ENCODE measurements at places on chromosomes 2 and 18. TPM values are rescaled to one million over a fixed set of nuclear protein-coding genes. Genes with fewer than 3 reads are reported as not detected.

Gene STAT4
- total RNA-seq: 8.0 TPM

GRCh38 chr2:1480671-1481076 is 67.4 kb downstream of the TPO start:
- H3K4me1 ChIP-seq: no peaks in the 10 kb centered on the region
- no peaks in the 10 kb centered on the region for H3K27me3 ChIP-seq
- DNase-seq: peak; percentile 36
- no peak overlapping the region for H3K4me3 ChIP-seq

DNA sequence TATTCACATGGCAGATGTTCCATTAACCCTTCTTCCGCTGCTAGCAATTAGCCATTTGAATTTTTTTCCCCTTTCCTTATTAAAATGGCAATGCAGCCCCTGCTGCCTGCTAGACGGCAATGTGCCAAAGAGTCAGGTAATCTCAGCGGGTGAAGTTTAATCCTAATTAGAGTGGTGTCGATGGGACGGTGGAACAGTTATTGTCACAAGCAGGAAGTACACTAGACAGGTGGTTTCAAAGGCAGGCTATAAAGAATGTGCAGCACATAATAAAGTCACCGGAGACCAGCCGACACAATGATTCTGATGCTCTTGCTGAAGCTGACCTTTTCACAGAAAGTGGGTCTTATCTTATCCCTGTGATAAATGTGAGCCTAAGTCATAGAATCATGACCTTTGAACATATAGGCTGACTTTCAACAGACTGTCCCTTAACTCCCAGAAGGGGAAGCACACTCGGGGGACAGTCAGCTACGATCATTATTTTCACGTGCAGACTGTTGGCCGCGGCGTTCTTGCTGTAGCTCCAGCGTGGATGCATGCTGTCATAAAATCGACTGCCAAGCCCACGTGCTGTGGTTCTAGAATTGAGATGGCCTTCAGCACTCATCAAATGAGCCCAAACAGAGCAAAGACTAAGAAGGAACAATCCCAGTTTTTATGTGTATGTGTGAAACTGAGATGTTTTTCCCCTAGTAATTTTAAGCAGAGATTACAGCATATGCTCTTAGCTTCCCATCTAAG is 926.2 kb upstream of the SOX11 start:
- H3K27me3 ChIP-seq: no peaks in the 10 kb centered on the region
- no peak overlapping the region for H3K27ac ChIP-seq
- DNase-seq: no peak
- H3K4me3 ChIP-seq: no peak overlapping the region

- H3K4me3 ChIP-seq: no peak overlapping the region
- H3K27ac ChIP-seq: no peak overlapping the region
- no peaks in the 10 kb centered on the region for H3K27me3 ChIP-seq
- no peaks in the 10 kb centered on the region for H3K4me1 ChIP-seq
These were observed 34.5 kb downstream of the ARL4C start for GRCh38 chr2:234462218-234462992.

Gene CRYGC
- total RNA-seq: not detected

GRCh38 chr2:170122883-170123547 is 54.9 kb upstream of the MYO3B start:
- DNase-seq: no peak
- no peaks in the 10 kb centered on the region for H3K4me1 ChIP-seq
- no peak overlapping the region for H3K27ac ChIP-seq
- H3K4me3 ChIP-seq: no peak overlapping the region

- H3K27me3 ChIP-seq: no peaks in the 10 kb centered on the region
- no peak overlapping the region for H3K4me3 ChIP-seq
- no peak for DNase-seq
- peaks cover 14% of the 10 kb centered on the region for H3K36me3 ChIP-seq
These were observed 112.5 kb downstream of the MGAT5 start for GRCh38 chr2:134366359-134366758.

DNA sequence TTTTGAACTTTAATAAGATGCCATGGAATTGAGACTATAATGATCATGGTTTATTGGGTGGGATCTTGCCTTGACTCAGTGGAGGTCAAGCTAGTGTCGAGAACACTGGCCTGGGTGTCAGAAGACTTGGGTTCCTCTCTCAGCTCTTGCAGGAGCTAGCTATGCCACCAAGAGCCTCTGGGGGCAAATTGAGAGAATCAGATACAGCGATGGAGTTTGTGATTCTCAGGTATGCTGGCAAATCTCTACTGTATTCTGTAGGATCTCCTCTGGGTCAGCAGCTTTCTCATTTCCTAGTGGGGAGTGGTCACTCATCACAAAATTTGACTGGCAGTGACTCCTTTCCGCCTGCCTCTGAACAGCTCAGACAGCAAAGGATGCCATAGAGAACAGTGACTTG is 477.0 kb downstream of the RNF144A start:
- DNase-seq: no peak
- H3K36me3 ChIP-seq: no peaks in the 10 kb centered on the region
- no peak overlapping the region for H3K27ac ChIP-seq
- no peaks in the 10 kb centered on the region for H3K27me3 ChIP-seq
- no peaks in the 10 kb centered on the region for H3K4me1 ChIP-seq

Gene CTIF
- 72.4 TPM for total RNA-seq

Gene DNAJC5G
- not detected for total RNA-seq

Gene DPP10
- total RNA-seq: 1.0 TPM

GRCh38 chr2:142280831-142281230 is 150.0 kb upstream of the LRP1B start:
- H3K4me1 ChIP-seq: no peaks in the 10 kb centered on the region
- no peak for DNase-seq
- H3K4me3 ChIP-seq: no peak overlapping the region

- H3K27me3 ChIP-seq: no peaks in the 10 kb centered on the region
- DNase-seq: no peak
- no peak overlapping the region for H3K27ac ChIP-seq
- no peak overlapping the region for H3K4me3 ChIP-seq
- H3K36me3 ChIP-seq: no peaks in the 10 kb centered on the region
These were observed 79.9 kb upstream of the DLX2 start for GRCh38 chr2:172182624-172183023.

DNA sequence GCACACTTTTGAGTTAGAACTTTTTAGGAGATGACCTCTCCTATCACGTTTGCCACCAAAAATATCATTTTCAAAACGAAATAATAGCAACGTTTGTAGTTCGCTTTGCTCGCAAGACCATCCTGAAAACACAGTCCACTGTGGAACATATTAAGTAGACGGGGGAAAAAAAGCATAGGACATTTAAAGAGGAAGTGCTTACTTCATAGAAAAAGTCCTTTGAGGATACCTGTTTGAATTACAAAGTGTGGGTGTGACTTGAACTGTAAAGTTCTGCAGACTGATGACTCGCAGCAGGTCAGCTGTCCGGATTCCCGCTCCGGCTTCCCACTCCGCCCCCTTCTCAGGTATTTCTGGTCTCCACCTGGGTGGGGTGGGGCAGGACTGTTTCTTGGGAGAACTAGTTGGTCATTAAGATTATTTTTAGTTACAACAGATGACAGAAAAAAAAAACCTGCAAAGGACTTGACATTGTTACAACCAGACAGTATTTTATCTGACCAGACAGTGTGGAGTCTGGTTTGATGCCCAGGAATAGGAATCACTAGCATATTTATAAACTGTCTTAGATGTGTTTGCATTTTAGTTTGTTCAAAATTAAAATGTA is 13.3 kb downstream of the CNOT11 start:
- H3K36me3 ChIP-seq: peaks cover 93% of the 10 kb centered on the region
- no peaks in the 10 kb centered on the region for H3K4me1 ChIP-seq
- no peak for DNase-seq
- H3K27ac ChIP-seq: no peak overlapping the region

Gene TNS1
- total RNA-seq: 669 TPM

Gene DSG4
- total RNA-seq: not detected

DNA sequence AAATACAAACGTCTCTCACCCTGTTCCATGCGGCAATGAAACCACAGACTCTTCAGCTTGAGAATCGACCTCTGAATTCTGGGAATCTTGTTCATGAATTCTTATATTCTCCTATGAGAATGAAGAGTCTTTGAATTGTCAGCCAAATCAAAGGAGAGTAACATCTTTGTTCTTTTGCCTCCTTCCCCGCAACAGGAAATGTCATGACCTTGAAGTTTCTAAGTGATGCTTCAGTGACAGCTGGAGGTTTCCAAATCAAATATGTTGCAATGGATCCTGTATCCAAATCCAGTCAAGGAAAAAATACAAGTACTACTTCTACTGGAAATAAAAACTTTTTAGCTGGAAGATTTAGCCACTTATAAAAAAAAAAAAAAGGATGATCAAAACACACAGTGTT is 21.8 kb downstream of the TNFAIP6 start:
- no peaks in the 10 kb centered on the region for H3K4me1 ChIP-seq
- H3K27ac ChIP-seq: no peak overlapping the region
- no peak overlapping the region for H3K4me3 ChIP-seq
- H3K27me3 ChIP-seq: no peaks in the 10 kb centered on the region

GRCh38 chr2:21103274-21103891 is 20.4 kb upstream of the TDRD15 start:
- DNase-seq: no peak
- no peak overlapping the region for H3K4me3 ChIP-seq
- H3K27ac ChIP-seq: no peak overlapping the region
- no peaks in the 10 kb centered on the region for H3K27me3 ChIP-seq
- H3K4me1 ChIP-seq: no peaks in the 10 kb centered on the region

Gene PARD6G
- 6.5 TPM for total RNA-seq

DNA sequence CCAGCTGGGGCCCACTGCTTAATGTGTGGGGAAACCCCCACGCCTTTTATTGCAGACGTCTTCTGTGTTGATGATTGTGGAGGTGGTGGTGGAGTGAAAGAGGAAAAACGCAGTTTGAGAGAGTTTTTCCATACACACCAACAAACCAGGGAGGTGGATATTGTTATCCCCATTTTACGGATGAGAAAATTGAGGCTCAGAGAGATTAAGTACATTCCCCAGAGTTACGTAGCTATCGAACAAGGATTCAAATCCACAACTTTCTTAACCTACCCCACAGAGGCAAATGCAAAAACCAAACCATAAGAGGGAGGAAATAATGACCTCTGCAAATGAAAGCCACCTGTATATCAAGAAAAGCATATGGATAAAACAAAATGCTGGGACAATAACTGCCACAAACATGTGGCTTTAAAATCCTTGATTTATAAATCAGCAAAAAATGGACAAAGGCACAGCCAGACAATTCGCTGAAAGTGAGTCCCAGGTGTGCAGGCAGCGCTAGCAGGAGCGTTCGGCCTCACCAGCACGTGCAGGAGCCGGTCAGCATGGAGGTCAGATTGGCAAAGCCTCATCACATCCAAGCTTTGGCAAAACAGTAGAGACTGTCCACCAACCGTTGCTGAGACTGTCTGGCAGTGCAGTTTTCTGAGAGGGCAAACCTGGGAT is 12.6 kb upstream of the RAB17 start:
- no peaks in the 10 kb centered on the region for H3K36me3 ChIP-seq
- H3K27ac ChIP-seq: peak overlapping the region; percentile 59
- no peak overlapping the region for H3K4me3 ChIP-seq
- peaks cover 12% of the 10 kb centered on the region for H3K4me1 ChIP-seq
- no peaks in the 10 kb centered on the region for H3K27me3 ChIP-seq

Gene UGT1A4
- not detected for total RNA-seq

Gene XIRP2
- total RNA-seq: 0.14 TPM

- H3K27me3 ChIP-seq: no peaks in the 10 kb centered on the region
- no peaks in the 10 kb centered on the region for H3K36me3 ChIP-seq
- H3K4me3 ChIP-seq: no peak overlapping the region
- no peak for DNase-seq
- no peaks in the 10 kb centered on the region for H3K4me1 ChIP-seq
These were observed 205.5 kb downstream of the UBE2E3 start for GRCh38 chr2:181185948-181186347.

DNA sequence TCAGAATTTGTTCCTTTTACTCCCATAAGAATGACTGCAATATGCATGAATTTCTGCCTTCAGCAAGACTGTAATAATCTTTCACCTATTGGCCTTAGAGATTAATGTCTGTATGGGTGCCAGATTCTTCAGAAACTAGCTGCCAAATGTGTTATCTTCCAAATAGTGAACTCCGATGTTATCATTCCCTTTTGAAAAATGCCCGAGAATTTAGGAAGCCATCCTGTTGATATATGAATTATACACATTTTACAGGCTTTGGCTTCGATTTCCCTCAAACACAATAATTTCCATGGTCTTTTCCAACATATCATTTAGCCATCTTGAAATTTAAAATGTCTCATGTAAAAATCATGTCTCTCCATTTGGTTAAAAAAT is 101.5 kb downstream of the ZNF521 start:
- H3K27ac ChIP-seq: no peak overlapping the region
- DNase-seq: no peak
- H3K4me1 ChIP-seq: no peaks in the 10 kb centered on the region
- no peaks in the 10 kb centered on the region for H3K27me3 ChIP-seq
- H3K36me3 ChIP-seq: no peaks in the 10 kb centered on the region
- no peak overlapping the region for H3K4me3 ChIP-seq

Gene ERBB4
- total RNA-seq: 22.6 TPM

DNA sequence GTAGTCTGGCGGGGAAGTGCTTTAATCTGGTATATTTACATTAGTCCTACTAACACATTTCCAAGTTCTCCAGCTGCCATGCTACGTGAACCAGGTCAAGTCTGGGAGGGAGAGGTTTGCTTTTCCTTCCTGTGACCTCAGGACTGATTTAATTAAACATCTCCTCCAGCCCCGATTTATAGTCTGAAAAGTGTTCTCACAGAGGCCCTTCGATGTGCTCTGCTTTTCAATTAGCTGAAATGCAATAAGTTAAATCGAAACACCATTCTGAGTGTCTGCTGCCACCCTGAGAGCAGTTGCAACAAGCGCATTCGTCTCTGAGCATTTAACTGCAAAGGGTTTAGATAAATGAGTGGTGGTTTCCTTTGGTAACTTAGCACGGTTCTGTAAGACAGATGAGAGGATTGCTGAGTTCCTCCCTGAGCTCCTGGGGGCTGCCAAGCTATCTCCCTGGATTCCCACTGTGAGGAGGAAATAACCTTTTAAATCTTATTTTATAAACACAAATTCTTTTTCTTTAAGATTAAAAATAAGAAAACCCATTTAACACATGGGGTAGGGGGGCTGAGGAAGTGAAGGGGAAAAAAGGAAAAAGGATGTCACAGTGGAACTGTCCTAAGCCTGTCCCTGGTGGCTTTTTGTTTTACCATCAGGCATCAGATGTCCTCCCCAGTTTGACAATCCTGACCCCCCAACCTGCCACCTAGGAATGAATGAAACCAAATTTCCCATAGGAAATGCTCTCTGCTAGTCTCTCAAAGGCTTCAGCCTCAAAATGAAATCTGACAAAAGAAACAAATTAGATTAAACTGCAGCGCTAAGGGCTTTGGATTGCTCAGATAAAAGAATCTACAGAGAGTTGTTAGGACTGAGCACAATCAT is 56.5 kb upstream of the CREB1 start:
- H3K27ac ChIP-seq: no peak overlapping the region
- no peaks in the 10 kb centered on the region for H3K36me3 ChIP-seq
- no peaks in the 10 kb centered on the region for H3K27me3 ChIP-seq
- H3K4me3 ChIP-seq: peak overlapping the region; percentile 3
- peaks cover 11% of the 10 kb centered on the region for H3K4me1 ChIP-seq

Gene LOXHD1
- 2.7 TPM for total RNA-seq
